ENCODE measurements at places on chromosomes 13 and 19.
A peak's percentile ranks its signal among the peaks of the same experiment; 100 is the strongest.

GRCh38 chr13:20127262-20127561, 33.6 kb downstream of the GJA3 start:
- DNase-seq, result peak; percentile 20

- DNase-seq, result peak; percentile 69
These were observed 213.0 kb downstream of the ZIC5 start for GRCh38 chr13:99758460-99759162.

DNA sequence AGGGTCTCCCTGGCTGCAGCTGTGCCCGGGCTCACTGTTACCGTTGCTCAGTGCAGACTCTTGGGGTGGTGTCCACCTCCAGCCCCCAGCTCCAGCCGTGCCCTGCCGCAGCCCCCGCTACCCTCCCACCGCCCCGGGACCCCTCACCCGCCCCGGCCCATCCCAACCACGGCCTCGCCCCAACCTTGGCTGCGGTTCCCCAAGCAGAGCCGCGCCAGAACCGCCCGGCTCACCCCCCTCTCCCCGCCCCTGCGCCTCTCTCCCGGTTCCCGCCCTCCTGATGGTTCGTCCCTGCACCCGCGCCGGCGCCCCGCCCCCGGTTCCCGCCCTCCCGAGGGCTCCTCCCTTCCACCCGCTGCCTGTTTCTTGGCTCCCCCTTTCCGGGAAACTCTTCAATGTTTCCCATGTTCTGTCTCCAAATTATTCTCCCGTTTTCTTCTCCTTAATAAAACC, 40.3 kb downstream of the ANKRD10 start:
- DNase-seq, result peak; percentile 89

GRCh38 chr13:75492389-75492788, 10.4 kb upstream of the TBC1D4 start:
- DNase-seq, result no peak

DNA sequence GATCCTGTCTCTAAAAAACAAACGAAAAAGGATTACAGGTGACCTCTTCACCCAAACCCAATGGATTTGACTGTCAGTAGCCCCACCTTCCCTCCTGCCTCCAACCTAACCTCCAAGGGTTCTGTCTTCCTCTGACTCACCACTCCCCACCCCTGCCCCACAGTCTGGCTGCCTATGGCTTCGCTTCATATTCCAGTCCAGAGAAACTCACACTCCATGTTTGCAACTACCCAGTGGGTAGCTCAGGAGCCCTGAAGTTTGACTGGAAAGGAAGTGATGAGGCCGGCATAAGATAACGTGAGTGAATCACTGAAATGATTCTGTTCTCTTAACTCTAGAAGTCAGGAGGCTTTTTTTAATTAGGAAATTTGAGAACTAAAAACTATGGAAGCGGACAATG, 303.9 kb downstream of the FOXO1 start:
- DNase-seq, result no peak

- no peak for DNase-seq
These were observed 3.8 kb downstream of the BCAT2 start for GRCh38 chr19:48806818-48807589.

GRCh38 chr19:49490287-49491029, 3.0 kb downstream of the RPL13A start:
- no peak for DNase-seq

DNA sequence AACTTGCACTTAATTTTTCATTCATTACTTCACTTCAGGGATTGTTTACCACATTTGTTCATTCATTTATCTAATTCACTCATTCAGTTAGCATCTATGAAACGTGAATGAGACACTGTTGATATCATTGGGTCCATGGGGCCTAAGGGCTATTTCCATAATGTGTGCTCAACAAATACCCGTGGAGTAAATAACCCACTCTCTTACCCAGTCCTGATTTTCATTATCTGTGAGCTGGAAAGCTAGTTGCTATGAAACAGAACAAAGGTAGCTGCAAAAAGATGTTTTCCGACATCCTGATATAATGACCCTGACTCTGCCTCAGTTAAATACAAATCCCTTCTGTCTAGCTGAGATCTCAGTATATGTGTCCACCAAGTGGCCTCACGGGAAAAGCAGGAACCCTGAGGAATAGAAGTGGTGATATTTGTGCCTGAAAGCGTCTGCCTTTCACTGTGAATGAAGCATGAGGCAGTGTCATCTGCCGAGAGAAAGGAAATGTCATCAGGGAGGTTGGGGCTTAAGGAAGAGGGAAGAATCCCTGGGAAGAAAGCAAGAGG, 63.8 kb downstream of the SERTM1 start:
- DNase-seq, result no peak

DNA sequence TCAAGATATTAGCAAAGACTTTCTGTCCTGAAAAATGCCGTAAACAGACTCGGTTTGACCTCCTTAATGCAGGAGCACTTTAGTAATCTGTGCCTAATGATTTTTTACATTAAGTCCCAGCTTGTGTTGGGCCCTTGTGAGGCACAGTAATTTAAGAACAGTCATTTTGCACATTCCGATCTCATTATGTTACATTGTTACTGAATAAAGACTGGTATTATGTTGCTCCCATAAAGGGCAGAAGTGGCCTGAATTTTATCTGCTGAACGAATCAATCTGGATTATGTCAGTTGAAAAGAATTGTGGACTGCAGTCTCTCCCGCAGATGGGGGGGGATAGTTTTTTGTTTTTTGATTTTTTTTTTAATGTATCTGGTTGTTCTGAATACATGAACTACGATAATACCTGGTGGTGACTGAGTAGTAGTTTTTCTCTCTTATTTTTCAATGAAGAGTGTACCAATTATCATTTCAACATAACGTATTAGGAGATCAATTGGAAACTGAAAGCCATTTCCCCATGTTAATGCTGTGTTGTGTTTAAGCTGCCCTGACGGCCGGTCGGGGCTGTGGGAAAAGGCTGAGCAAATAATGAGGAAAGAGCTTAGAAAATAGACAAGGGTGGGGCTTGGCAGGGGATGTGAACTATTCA, 290.2 kb downstream of the ZNF536 start:
- peak; percentile 81 for DNase-seq

GRCh38 chr13:46340011-46340410, 47.0 kb downstream of the RUBCNL start:
- DNase-seq, result no peak

DNA sequence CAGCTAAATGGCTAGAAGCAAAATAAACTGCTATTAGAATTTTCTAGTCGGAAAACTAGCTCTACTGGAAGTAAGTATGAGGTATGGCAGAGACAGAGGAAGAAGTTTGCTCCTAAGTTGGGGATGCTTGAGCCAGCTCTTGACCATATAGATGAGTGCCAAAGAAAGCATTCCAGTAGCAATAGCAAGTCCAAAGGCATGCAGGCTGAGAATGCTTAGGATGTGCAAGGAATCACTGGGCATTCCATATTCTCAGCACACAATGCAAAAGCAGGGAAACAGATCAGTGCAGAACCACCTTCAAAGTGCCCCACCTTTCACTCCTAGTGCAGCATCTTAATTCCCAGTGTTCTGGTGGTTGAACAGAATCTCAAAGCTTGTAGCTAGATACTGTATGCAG, 32.9 kb downstream of the SERTM1 start:
- no peak for DNase-seq

- DNase-seq, result peak; percentile 9
These were observed 657 bp downstream of the PLIN3 start for GRCh38 chr19:4866595-4867424.

DNA sequence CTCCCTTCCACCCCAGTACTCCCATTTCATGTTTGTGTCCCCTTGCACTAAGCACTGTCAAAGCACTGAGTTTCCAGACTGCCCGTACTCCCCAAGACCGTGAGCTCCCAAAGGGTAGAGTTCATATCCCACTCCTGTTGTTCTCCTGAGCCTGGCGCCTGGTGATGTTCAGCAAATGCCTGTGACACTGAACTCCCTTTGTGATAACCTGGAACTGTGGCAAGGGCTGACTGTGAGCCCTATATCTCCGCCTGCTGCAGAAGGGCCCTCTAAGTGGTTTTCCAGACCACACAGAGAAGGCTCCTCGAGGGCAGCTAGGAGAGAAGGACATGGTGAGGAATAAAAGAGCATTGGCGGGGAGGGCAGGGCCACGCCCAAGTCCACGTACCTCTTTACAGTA, 67.5 kb downstream of the ATP7B start:
- DNase-seq, result no peak

DNA sequence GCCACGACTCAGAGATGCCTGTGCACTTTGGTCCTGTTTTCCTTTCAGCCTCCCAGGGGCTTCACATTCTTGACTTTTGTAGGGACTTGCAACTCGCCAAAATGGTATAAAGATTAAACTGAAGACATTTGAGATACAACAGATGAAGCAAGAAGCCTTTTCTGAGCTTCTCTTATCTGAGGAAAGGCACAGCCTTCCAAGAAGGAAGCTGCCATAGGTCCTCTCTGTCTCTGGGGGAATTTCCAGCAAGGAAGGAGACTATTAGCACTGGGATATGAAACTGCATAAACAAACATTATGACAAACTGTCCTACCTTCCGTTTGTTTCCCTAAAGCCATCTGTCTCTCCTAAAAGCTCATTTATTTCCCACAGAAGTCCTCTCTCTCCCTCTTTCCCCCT, 39.3 kb downstream of the TGDS start:
- peak; percentile 57 for DNase-seq

DNA sequence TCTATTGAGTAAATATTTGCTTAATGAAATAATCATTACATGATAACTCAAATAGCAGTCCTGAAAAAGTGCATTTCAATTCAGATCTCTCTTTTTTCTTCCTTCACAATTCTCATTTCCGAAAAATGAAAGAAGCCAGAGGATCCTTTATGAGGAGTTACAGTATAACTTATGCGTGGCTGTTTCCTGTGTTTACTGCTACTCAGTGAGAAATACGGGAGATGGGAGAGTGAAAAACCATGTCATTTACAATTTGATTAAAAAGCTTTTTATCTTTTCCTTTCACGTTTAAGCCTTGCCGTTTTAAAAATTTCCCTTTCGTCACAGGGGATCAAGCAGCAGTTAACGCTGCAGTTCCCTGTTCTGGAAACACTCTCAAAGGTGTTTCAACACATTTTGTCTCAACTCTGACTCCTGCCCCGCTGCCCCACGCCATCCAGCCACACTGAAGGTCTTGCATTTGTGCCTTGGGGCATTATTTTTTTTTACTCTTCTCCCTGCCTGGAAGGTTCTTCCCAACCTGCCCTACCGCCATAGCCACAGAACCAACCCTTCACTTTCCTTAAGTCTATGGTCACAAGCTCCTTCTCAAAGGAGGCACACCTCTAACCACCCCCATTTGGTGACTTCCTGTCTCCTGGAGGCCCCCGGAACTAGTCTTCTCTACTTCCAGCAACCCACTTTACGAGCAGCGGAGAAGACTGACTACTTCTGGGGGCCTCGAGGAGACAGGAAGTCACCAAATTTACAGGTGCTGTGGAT, 17.0 kb downstream of the KL start:
- peak; percentile 31 for DNase-seq

DNA sequence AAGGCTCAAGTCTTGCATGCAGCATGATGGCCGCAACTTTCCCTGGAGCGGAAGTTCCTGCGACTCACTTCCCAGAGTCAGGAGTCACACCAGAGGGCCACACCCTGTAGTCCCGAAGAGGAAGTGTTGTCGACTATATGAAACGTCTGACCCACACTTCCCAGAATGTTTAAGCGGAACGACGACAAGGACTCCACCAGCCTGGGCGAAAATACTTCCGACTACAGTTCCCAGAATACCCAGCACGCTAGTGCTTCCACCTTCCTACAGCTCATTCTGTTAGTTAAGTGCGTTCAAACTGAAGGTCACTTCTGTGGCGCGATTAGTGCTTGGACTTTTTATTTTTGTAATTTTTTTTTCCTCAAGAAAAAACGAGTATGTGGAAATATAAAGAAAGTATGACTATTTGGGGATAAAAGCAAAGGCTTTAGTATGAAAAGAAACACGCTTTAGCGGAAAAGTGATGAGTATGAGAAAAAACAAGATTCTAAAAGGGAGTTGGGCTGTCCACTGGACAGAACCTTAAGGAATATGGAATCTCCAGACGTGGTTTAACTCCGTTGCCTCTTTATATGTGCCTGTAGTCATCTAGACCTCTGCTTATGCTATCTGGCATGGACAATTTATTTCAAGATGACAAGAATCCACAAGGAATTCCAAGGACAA, 15.5 kb upstream of the ZNF112 start:
- DNase-seq, result no peak

GRCh38 chr19:51690454-51691073, 2.6 kb upstream of the SPACA6 start:
- peak; percentile 77 for DNase-seq

GRCh38 chr13:29589234-29589633, 6.3 kb downstream of the SLC7A1 start:
- no peak for DNase-seq

DNA sequence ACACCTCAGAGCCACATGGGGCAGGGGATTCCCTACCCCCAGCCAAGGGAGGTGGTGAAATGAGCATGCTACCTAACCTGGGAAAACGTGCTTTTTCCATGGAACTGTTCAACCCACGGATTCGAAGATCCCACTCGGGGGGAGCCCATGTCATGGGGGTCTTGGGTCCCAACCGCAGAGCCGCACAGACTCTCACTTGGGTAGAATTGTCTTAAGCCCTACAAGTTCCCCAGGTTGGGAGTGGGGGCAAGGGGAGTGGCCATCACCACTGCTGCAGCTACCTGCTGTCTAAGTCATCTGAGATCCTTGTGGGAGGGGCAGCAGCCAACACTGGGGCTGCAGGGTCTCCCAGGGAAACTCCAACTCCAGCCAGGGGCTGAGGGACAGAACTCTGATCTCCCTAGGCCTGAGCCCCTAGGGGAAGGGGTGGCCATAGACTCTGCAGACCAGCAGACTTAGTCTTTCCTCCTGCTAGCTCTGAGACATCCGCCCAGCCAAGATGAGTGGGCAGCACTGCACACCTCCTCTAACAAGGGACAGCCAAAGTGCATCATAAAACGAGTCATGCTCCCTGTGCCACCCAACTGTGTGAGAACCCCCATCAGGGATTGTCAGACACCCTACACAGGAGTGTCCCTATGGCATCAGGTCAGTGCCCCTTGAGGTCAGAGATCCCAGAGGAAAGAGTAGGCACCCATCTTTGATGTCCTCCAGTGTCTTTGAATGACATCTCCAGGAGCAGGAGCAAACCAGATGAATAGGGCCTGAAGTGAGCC, 610.4 kb upstream of the SLITRK6 start:
- DNase-seq, result no peak

- no peak for DNase-seq
These were observed 44.3 kb downstream of the COLGALT1 start for GRCh38 chr19:17599780-17600179.

DNA sequence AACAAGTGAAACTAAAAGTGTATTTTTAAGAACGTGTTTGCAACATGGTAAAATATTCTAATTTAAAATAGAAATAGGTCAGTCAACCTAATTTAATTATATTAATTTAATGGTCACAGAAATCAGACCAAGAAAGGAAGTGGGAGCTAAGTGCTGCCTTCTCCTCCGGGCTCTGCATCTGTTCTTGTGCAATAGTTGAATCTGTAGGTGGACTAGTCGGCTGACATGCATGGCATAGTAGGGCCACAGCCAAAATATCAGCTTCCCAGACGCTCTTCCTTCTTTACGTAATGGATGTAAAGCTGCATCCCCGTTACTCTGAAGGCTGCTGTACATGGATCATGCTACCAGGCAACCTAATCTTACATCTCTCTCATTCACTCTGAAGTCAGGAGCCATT, 47.3 kb downstream of the COL4A1 start:
- DNase-seq, result no peak

- no peak for DNase-seq
These were observed 10.6 kb downstream of the RXFP2 start for GRCh38 chr13:31749929-31750328.

- DNase-seq, result no peak
These were observed 37.9 kb downstream of the N4BP2L1 start for GRCh38 chr13:32390048-32390447.

Data from NCI-H82 (cell line).